ENCODE measurements at places on chromosomes 7 and 10.

DNA sequence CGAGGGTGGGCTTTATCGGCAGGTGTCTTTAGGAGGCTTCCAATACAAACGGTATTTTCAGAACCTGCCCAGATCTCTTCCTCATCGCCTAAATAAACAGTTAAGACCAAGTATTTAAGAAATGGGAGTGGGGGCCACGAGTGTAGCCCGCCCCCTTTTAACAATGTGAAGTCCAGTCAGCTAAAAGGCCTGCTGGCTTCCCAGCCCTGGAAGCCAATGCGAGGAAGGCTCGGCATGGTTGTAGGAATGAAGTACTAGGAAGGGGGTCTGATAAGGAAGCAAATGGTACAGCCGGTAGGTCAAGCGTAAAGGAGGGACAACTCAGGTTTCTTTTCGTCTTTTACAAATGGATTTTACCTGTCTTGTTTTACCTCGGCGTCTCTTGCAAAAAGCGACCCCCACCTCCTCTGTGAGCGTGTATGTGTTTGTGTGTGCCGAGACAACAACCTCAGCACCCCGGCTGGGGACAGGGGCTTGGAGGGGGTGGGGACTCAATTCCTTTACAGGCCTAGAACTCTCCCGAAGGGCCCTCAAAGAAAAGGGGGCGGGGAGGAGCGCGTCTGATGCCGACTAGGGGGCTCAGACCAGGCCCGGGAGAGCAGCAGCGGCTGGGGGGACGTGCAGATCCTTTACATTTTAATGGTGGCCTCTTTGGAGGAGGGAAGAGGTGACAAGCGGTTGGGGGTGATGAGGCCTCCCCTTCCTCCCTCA is 147.6 kb downstream of the GPR85 start:
- peak; percentile 57 for DNase-seq

GRCh38 chr7:17558135-17558534 is 259.7 kb downstream of the AHR start:
- no peak for DNase-seq

GRCh38 chr7:96299496-96299895 is 22.4 kb downstream of the SLC25A13 start:
- DNase-seq = no peak

DNA sequence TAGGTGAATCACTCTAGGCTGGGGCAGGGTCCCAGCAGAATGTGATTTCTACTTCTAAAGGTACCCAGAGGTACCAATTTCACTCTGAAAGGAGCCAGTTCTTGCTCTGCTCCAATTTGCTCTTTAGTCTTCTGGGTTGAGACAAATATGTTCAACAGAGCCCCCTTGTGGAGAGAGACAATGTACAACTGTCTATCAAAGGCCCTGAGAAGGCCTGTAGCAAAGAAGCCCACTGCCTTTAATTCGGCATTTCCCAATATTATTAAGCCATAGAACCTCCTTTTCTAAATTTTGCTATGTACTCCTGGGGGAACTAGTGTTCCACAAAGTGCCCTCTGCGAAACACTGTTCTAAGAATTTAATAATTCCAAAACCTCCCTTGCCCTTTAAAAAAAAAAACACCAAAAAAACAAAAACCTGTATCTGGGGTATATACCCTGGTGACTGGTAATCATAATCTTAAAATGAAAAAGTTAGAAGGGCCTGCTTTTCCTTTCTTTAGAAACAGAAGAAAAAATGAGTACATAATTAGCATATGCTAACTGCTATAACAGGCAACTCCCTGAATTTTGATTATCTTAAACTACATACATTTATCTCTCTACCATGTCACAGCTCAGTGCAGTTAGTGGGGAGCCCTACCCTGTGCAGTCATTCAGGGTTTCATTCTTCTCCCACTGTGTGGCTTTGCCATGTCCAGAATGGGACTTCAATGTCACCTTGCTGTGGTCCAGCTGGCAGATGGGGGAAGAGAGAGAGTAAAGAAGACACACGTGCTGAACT is 160.9 kb upstream of the BMPER start:
- peak; percentile 52 for DNase-seq

DNA sequence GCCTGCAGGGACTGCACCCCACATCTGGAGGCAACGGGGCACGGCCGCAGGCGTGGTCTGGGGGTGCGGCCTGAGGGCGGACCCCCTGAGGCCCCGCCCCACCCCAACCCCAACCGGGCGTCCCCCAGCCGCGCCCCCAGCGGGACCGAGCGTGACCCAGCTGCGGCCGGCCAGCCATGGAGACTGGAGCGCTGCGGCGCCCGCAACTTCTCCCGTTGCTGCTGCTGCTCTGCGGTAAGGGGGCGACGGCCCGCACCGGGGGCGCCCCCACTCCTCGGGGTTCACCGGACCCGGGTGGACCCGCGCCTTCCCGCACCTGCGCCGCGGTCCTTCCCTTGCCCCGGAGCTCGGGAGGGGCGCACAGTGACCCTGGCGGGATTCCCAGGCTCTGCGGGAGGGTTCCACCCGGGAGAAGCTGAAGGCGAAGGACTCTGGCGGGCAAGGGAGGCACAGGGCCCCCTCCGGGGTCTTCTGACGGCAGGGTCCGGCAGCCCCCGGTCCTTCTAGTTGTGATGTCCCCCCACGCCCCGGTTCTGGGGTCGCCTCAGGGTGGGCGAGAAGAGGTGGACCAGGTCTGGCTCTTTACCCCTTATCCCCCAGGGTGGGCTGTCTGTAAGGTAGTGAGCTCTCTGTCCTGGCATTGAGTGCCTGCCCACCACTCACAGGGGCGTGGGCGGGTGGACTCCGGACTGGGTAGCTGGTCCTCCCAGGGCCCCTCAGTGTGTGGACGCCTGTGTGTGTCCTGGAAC is at the start of gene RAMP3:
RAMP3 (plus strand) TSS at position 139 of the 749 bp plus-strand sequence; CDS start at position 177, 38 bp downstream.
- DNase-seq = peak; percentile 92

- DNase-seq = no peak
These were observed 268.0 kb downstream of the FRMD4A start for GRCh38 chr10:14062528-14063260.

DNA sequence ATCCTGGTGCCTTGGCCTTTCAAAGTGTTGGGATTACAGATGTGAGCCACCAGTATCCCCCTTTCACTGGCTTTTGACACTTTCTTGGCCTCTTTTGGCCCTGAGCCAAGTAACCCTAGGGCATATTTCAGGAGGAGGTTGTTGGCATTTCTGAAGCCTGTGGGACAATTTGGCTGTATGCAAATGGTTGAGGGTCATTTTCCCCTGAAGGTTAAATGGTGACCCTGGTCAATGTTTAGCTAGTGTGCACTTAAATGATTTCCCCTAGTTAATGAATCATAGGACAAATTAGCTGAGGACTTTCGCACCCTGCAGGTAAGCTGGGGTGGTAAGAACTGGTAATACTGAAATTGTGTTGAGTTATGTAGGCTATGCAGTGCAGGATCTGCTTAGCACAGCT is 660.5 kb downstream of the LRMDA start:
- DNase-seq = no peak

DNA sequence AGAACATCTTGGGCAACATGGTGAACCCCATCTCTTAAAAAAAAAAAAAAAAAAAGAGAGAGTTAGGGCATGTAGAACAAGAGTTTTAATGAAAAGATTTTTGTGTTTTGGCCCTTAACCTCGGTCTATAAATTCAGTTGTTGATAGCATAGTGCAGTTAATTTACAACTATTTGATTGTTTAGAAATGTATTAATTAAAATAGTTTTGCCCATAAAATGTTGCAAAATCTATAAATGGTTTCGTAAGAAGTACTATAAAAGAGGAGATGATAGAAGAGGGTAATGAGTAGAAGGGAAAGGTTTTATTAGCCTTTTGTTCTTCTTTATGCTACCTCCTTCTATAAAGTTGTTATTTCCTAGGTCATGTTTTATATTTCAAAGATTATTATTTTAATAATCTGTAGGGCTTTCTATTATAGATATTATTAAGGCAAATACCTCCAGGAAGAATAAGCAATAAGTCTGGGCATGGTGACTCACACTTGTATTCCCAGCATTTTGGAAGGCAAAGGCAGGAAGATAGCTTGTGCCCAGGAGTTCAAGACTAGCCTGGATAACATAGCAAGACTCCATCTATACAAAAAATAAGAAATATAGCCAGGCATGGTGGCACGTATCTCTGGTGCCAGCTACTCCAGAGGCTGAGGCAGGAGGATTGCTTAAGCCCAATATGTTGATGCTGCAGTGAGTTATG is 73.3 kb downstream of the MCU start:
- DNase-seq = no peak

DNA sequence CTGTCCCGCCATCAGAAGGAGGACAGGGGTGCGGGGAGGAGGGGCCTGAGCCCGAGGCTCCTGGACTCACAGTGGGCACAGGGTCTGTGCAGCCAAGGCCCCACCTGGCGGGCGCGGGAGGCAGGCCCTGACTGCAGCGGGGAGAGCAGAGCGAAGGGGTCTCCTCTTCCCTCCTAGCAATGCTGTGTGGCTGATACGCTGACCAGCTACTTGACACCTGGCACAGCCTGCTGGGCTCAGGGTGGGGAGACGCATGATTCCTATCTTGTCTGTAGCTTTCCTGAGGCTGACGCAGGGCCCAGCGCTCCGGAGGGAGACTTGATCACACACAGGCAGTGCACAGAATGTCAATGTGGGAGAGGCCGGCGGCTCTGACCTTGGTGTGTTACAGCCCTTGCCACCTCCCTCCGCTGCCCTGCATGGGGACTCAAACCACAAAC is 174.9 kb downstream of the ELFN1 start:
- no peak for DNase-seq

- peak; percentile 78 for DNase-seq
These were observed 12.5 kb upstream of the CUX1 start for GRCh38 chr7:101804967-101805366.

GRCh38 chr10:63919575-63920279 is 398.5 kb downstream of the REEP3 start:
- no peak for DNase-seq

DNA sequence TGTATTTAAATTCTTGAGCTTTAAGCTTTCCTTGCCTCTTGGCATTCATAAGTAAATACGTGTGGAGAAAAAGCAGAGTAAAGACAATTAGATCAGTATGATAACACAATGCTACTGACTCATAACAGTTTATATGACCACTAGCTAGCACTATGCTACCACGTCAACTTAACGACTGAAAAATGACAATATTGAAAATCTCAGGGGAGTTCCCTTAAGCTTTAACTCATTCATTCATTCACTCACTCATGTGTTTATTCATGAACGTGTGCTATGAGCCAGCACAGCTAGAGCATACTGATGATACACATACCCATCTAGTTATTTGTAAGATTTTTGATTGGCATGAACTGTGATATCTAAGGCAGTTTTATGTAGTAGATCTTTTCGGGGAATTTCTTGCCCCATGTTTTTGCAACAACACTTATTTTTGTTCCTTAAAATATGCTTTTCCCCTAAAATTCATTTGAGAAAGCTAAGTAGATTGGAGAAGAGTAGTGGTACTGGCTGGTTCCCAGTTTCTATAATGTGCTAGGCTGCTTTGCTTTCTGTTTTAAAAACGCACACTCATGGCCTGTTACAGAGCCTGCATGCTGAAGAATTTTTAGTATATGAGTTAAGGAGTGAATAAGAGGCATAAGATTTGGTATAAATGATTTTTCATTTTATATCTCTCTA is 57.4 kb upstream of the ACBD5 start:
- no peak for DNase-seq

GRCh38 chr10:68080853-68081431 is 5.9 kb upstream of the HERC4 start:
- no peak for DNase-seq

GRCh38 chr10:24288581-24288980 is 79.6 kb downstream of the KIAA1217 start:
- DNase-seq = no peak

GRCh38 chr10:114408112-114408967 is 4.0 kb upstream of the AFAP1L2 start:
- no peak for DNase-seq

DNA sequence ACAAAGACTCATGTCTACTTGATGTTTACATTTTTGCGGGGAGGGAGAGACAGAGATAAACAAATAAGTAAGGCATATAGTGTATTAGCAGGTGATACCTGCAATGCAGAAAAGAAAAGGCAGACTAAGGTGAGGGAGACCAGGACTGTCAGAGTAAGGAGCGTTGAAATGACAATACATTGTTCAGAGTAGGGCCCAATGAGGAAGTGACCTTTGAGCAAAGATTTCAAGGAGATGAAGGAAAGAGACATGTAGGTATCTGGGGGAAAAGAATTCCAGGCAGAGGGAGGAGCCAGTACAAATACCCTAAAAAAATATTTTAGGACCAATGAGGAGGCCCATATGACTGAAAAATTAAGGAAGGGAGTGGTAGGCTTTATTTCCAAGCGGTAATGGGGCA is 162.7 kb upstream of the PRSS1 start:
- DNase-seq = no peak

- peak; percentile 72 for DNase-seq
These were observed 70.6 kb downstream of the FOXL3 start for GRCh38 chr7:360454-361100.

DNA sequence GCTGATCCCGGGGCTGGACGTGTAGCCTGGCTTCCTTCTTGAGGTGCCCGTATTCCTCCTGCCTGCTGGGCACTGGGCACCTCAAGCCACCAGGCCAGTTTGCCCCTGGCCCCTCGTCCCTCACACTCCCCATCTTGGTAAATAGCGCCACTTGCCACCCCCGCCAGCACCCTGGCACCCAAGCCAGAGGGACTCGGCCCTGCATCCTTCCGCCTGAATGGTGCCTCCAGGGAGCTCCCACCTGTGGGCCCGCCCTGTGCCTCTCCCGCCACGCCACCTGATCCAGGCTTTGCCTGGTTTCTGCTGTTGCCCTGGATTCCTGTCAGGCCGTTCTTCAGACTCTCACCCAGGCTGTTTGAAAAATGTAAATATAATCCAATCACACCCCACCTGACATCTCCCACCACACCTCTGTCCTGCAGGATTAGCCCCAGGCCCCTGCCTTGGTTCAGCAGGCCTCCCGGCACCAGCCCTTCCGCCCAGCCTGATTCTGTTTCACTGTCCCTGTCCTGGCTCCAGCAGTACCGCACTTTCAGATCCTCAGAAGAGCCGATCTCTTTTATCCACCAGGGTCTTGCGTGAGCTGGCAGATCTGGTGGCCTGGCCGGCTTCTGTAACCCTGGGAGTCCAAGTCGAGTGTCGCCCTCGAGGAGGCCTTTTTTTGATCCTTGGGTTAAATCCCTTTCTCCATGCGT is 33.8 kb downstream of the WIPI2 start:
- peak; percentile 19 for DNase-seq

- no peak for DNase-seq
These were observed 23.0 kb upstream of the WASL start for GRCh38 chr7:123771846-123772245.

- DNase-seq = no peak
These were observed 20.9 kb upstream of the ZNF12 start for GRCh38 chr7:6727663-6728062.

- DNase-seq = no peak
These were observed 29.8 kb upstream of the MSMB start for GRCh38 chr10:46075869-46076268.

GRCh38 chr7:41699516-41699915 is 3.4 kb downstream of the INHBA start:
- peak; percentile 51 for DNase-seq

DNA sequence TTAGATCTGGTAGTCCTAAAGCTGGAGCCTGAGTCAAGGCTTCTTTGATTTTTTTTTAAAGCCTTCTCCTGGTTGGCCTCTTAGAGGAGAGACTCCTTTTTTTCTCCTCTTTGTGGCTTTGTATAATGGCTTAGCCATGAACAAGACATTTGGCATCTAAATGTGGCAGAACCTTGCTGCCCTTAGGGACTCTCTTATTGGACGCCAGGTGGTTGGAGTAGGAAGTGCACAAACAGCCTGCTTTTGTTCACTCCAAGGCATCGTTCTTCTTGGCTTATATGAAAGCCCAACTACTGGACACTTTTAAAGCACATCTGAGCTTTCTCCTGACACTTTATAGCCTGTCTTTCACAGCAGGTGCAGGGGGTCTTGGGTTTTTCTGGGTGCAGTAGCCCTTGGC is 25.0 kb downstream of the ZPBP start:
- DNase-seq = no peak
